ENCODE measurements at places on chromosomes 5 and 9. TPM values are rescaled to one million over a fixed set of nuclear protein-coding genes. Genes with fewer than 3 reads are reported as not detected.
A peak's percentile ranks its signal among the peaks of the same experiment; 100 is the strongest.

Gene SLCO4C1
- total RNA-seq: 20.5 TPM

Gene SHOC1
- total RNA-seq: 0.37 TPM

- H3K36me3 ChIP-seq: no peaks in the 10 kb centered on the region
These were observed 31.8 kb upstream of the CKS2 start for GRCh38 chr9:89278997-89279739.

GRCh38 chr9:4504250-4504649, 14.0 kb downstream of the SLC1A1 start:
- H3K27me3 ChIP-seq: no peaks in the 10 kb centered on the region
- no peaks in the 10 kb centered on the region for H3K36me3 ChIP-seq
- H3K4me1 ChIP-seq: peaks cover 38% of the 10 kb centered on the region
- no peak overlapping the region for H3K4me3 ChIP-seq
- H3K27ac ChIP-seq: peak overlapping the region; percentile 36

DNA sequence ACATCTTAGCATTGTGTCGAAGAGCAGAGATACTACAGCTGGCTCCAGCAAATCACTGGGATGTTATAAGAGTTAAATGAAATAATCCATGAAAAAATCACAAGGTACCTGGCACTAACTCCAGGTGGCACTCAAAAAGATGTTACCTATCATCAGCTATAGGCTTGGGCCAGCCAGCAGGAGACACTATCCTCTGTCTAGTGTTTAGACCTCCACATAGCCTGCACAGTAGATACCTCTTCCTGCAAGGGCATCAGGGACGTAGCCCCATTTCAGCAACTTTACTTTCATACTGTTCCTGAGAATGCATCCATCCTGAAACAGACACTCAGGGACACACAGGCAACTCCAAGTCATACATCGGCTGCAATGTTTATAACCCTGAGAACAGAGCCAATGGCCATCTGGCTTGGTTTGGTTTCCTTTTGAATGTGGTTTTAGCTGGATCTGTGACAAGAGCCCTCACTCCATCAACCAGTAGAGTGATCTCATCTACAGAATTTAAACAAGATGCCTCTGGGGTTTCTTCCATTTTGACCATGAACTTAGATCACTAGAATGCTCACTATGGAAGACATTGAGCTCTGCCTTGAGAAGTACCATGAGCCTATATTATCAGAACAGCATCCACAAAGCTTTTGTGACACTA, 69.9 kb downstream of the TLE1 start:
- H3K4me1 ChIP-seq: no peaks in the 10 kb centered on the region
- no peaks in the 10 kb centered on the region for H3K27me3 ChIP-seq

Gene HRCT1
- total RNA-seq: 0.90 TPM
